ENCODE measurements at places on chromosomes 2 and 18.
A peak's percentile ranks its signal among the peaks of the same experiment; 100 is the strongest.

DNA sequence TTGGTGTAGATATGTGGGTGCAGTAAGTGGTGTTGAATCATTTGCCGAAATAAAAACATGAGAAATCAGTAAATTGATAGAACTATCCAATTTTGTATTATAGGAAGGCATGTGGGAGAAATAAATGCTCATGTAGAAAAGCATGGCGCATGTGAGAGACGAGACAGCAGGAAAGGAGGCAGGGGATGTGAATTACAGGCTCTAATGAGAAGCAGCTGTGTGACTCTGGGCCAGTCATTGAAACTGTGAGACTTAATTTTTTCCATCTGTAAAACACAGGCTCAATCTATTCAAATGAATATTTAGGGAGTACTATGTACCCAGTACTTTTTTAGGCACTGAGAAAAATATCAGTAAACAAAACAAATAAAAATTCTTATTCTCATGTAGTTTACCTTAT is 42.6 kb upstream of the MAP3K20 start:
- DNase-seq = no peak

- DNase-seq = no peak
These were observed 32.8 kb downstream of the ANKRD44 start for GRCh38 chr2:197277794-197278193.

- no peak for DNase-seq
These were observed 9.5 kb upstream of the SMAD4 start for GRCh38 chr18:51020536-51020935.

DNA sequence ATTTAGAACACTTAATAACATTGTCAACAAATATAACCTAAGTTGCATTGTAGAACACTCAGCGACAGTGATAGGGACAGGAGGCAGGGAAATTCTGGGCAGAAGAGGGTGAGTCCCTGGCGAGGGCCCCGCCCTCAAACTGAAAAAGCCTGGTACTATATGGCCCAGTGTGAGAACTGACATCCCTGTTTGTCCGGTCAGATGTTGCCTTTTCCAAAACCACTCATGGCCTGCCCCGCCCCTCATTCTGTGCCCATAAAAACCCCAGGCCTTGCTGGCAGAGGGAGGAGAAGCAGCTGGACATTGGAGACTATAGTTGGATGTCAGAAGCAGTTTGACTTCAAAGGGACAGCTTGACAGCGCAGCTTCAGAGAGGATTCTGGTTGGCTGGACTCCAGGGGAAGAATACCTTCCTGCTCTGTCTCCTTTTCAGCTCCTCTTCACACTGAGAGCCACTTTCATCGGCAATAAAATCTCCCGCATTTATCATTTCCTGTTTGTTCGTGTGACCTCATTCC is 47.0 kb downstream of the FAM117B start:
- DNase-seq = no peak

- no peak for DNase-seq
These were observed 151.3 kb downstream of the ZFP36L2 start for GRCh38 chr2:43075054-43075593.

DNA sequence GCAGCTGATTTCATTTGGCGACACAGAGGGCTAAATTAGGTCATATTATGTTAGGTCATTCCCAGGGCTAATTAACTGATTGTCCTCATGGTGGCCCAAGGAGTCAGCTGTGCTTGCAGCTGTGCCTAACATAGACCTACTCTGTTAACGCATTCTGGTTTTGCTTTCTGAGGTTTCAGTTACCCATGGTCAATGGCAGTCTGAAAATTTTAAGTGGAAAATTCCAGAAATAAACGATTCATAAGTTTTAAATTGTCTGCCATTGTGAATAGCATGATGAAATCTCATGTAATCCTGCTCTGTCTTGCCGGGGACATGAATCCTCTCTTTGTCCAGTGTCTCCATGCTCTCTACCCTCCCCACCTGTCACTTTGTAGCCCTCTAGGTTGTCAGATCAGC is 168.7 kb downstream of the KCNS3 start:
- DNase-seq = no peak

GRCh38 chr2:241344925-241345651 is 11.0 kb upstream of the FARP2 start:
- DNase-seq = peak; percentile 8

DNA sequence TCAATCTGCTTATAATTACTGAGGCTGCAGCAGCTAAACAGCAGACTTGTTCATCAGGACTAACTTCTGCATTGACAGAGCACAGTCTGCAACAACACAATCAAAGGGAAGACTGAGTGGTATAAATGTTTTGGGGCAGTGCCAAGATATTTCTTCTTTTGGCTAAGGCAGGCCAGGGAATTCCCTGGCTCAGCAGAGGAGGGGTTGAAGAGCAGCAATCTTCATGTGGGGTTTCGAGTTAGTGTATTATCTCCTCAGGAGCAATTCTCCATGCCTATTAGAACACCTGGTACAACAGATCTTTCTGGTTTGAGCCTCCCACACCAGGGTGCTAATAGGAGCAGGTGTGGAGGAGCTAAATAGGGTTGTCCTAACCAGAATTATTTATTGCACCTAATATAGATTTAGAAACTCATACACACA is 103.0 kb upstream of the STK17B start:
- no peak for DNase-seq

- DNase-seq = no peak
These were observed 136.5 kb upstream of the HS6ST1 start for GRCh38 chr2:128454980-128455720.

GRCh38 chr2:180370511-180371205 is 363.6 kb upstream of the CWC22 start:
- no peak for DNase-seq

- no peak for DNase-seq
These were observed 1526.9 kb upstream of the ACVR2A start for GRCh38 chr2:146317959-146318358.

DNA sequence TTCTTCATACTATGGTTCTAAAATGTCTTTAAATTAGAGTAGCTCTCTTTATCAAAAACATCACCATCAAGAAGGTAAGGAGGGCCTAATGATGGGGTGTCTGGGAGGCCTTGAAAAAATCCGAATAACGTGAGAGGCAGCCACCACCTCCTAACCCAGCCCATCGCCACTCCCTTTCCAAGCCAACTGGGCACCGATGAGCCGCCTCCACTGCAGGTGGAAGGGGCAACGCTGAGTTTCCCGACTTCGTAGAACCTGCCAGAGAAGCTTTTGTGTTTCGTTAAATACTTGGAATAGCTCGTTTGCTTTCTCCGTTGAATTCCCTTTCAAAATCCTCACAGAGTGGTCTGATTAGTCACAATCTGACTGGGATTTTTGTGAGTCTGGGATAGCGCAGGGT is 22.0 kb upstream of the RPL31 start:
- DNase-seq = no peak

GRCh38 chr2:217905896-217906295 is 96.9 kb downstream of the TNS1 start:
- no peak for DNase-seq

- DNase-seq = no peak
These were observed 56.7 kb upstream of the LYPD6B start for GRCh38 chr2:148981781-148982180.

DNA sequence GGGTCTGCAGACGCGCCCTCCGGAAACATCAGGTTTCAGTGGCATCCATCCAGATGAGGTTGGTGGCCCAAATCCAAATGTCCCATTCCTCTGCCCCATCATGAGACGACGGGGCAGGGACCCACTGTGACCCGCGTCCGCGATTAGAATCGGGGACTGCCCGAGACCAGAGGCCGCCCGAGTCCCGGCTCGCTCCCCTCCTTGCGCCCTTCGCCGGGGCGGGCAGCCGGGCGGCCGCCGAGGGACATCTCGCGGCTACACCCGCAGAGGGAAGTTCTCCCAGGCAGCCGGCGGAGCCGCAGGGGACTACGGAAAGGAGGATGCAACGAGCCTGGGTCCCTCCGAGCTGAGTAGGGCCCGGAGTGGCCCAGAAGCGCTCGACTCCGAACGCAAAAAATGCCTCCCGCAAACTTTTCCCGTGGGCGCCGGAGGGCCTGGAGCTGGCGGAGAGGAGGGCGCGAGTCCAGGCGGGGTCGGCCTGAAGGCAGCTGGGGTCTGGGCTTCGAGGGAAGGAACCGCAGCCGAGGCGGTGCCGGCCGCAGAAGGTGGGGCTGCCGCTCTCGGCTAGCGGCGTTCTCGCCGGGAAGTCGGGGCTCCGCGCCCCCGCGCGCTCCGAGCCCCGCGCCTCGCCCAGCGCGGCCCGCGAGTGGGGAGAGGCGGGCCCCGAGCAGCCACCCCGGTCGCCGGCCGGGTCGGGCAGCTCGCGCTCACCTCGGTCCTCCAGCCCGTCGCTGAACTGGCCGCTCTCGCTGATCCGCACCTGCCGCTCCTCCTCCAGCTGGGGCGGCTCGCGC is 580 bp downstream of the TMEM163 start:
- peak; percentile 62 for DNase-seq

GRCh38 chr18:44679914-44680272 is 795 bp upstream of the SETBP1 start:
- DNase-seq = peak; percentile 22

GRCh38 chr2:81266106-81266505 is 961.6 kb upstream of the LRRTM1 start:
- DNase-seq = no peak

DNA sequence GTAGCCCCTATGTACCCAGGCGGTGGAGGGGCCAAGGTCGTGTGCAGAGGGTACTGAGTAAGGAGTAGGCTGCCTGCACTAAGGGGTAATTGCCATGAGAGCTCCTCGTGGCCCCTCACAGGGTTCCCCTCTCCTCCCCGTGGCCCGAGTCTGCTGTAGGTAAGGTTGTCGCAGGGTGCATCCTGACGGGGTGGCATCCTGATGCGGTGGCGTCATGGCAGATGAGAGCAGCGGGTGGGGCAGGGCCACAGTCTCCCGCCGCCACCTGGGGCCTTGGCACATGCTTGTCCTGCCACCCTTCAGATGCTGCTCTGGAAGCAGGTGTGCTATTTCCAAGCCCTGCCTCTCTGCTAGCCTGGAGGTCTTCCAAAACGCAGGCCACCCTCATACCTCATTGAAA is 89.7 kb downstream of the EIPR1 start:
- no peak for DNase-seq

DNA sequence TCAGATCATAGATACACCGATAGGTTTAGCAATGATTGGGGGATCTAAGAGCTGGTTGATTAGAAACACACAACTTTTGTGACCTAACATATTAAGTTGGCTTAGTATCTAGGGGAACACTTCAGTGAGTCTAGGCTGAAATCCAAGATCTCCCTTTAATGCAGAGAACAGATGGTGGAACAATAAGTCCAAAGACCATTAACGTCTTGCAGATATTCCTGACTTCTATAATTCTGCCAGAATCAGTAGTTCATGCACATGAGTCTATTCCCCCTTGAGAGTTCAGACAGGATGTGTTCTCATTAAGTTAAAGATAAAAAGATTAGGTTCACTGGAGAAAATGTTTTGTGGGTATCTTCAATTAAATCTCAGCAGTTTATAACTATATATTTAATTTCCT is 506.5 kb downstream of the TSN start:
- DNase-seq = no peak

DNA sequence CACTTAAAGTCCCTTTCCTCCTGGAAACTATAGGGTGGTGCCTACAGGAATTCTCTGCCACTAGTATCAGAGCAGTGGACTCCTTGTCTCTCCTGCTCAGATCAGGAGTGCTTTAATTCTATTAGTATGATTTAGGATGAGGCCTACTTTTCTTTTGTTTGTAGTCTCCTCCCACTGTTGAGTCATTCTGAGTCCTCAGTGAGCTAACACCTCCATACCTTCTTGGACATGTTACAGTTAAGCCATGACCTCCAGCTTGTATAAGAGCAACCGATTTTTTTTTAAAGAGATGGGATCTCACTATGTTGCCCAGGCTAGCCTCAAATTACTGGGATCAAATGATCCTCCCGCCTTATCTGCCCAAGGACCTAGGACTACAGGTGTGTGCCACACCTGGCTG is 48.7 kb upstream of the OTOF start:
- DNase-seq = no peak

- no peak for DNase-seq
These were observed 99.2 kb upstream of the ASAP2 start for GRCh38 chr2:9107168-9108025.

DNA sequence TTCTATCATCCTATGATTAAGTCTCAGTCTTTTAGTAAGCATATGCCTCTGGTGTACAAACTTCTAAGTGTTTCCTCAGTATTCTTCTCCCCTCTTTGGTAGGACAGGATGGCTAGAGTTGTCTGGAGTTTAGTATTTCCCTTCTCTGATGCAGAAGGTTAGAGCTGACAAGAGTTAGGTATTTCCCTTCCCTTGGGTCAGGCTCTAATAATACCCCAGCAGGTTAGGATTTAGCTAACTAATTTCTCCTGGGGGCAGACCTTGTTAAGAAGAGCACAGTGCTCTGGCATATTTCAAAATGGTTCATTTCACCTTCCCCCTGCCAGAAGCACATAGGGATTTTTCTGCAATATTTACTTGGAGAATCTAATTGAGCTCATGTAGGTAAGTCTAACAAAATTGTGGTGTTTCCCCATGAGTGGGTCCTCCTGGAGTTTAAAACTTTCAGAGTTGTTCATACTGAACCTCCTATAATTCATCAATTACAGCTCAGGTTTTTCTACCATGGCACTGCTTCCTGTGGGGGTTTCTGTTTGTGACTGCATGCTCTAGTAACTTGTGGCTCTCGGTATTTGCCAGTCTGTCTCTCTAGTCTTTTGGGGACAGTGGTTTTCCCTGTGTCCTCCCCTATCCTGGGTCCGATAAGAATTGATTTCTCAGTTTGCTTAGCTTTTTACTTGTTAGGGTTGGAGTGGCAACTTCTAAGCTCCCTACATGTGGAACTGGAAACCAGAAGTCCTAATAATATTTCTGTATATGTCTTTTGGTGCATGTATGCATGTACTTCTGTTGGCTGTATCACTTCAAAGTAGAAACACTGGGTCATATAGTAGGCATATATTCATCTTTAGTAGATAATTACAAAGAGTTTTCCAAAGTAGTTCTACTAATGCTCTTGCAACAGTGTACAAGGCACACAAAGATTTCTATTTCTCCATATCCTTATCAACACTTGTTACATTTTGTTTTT is 77.7 kb downstream of the GDF7 start:
- DNase-seq = no peak

- DNase-seq = no peak
These were observed 1.2 kb upstream of the MRO start for GRCh38 chr18:50820901-50821520.

GRCh38 chr2:152550386-152550785 is 166.9 kb downstream of the PRPF40A start:
- no peak for DNase-seq

GRCh38 chr18:61201511-61201910 is 131.7 kb upstream of the CDH20 start:
- no peak for DNase-seq

- no peak for DNase-seq
These were observed 131.6 kb upstream of the DLGAP1 start for GRCh38 chr18:4586731-4587130.

- no peak for DNase-seq
These were observed 30.3 kb upstream of the CATIP start for GRCh38 chr2:218326315-218326714.

DNA sequence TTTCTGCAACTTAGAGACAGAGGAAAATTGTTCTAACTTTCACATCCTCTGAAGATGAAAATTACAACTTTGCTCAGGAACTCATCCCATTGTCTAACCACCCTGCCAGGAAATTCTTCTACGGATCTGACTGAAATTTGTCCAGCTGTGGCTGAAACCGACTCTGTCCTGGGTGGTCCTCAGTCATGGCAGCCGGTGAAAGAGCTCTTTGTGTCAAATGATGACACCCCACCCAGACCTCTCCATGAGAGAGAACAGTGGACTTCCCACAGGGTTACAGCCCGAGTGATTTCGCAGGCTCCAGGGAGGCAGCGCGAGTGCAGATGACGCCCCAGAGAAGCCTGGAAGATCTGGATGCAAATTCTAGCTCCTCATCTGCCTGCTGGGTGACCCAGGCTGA is 65.1 kb upstream of the TRIB2 start:
- no peak for DNase-seq

GRCh38 chr18:75727456-75727855 is 300.0 kb upstream of the SMIM21 start:
- DNase-seq = peak; percentile 50

Data from stimulated activated effector memory CD8-positive, alpha-beta T cell treated with anti-CD3 and anti-CD28 coated beads, Interleukin-12 subunit alpha, Interleukin-12 subunit beta, amount 100 ng/mL, for 72 hours (primary cell).